ENCODE measurements at places on chromosomes 16 and 17. TPM values are rescaled to one million over a fixed set of nuclear protein-coding genes. Genes with fewer than 3 reads are reported as not detected.
A peak's percentile ranks its signal among the peaks of the same experiment; 100 is the strongest.

The KRTAP2-1 gene
- total RNA-seq, result not detected

DNA sequence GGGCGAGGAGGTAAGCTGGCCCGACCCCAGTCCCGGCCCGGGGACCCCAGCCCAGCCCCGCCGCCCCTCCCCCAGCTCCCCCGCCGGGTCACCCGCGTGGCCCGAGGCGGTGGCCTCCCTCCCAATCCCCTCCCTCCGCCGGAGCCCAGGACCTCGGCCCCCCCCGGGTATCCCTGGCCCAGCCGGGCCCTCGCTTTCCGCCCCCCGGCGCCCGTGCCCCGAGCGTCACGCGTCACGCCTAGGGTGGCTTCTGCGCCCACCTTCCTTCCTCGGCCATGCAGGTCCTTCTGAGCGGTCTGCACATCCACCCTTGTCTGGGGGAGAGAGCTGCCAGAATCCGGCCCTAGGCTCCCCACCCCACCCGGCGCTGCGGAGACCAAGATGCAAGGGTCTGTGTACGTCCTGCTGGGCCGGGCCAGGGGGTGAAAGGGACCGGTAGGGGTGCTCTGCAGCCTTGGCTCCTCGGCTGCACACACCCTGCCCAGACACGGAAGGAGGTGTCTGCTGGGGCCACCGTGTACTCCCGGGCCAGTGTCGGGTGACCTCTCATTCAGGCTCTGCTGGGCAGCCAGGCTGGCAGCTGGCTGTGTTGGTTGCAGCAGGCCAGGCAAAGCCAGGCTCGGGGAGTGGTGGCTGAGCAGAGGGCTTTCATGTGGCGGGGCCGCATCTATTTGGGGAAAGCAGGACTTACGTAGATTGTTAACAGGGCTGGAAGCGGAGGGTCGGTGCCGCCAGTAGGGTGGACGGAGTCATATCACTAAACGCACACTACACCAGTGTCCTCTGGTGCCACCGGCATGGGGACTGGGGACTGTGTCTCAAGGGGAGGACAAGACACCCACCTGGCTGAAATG, 754 bp downstream of the RAB11FIP4 start:
- no peak for DNase-seq

- peak; percentile 81 for DNase-seq
Observed at GRCh38 chr16:51577621-51578303, 426.7 kb upstream of the SALL1 start.

DNA sequence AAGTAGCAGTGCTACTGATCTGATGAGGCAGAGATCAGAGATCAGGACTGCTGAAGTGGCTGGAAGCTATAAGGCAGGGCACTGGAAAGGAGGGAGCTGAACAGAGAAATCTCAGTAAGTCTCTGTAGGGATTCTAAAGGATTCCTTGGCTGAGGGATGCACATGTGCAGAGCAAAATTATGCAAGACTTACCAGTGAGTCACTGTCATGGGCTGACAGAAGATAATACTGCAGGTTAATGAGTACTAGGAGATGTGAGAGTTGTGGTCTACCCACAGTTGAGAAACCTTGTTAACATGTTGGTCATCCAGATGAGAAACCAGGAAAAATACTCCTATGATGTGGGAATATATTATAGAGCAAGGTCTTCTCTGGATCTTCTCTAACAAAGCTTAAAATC, 378.1 kb downstream of the HAPSTR1 start:
- peak; percentile 8 for DNase-seq

- DNase-seq, result no peak
Observed at GRCh38 chr17:61815863-61816503, 47.3 kb downstream of the BRIP1 start.

All from GM23248 (cell line).